ENCODE measurements at places on chromosomes 2 and 18. TPM values are rescaled to one million over a fixed set of nuclear protein-coding genes. Genes with fewer than 3 reads are reported as not detected.
A peak's percentile ranks its signal among the peaks of the same experiment; 100 is the strongest.

- no peak for DNase-seq
Measured at GRCh38 chr18:75083131-75083530, 125.8 kb downstream of the PTGR3 start.

GRCh38 chr2:45441571-45441970, 169.5 kb downstream of the SRBD1 start:
- DNase-seq: no peak

DNA sequence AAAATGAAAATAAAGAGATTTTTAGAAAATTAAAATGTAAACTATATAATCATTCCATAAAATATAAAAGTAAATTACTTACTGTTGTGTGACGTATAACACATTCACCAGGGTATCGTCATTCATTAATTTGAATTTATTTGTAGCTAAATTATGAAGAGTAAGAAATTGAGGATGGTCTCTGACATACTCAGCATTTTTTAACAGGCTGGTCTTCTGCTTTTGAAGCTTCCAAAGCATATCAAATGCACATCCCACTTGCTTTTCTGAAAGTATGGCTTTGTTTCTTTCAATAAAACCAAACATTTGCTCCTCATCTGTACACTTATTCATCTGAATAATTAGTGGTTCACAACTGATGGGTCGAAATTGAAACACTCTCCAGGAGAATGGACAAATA, 2.1 kb downstream of the FASTKD1 start:
- DNase-seq: no peak

- peak; percentile 26 for DNase-seq
Measured at GRCh38 chr2:20496076-20496872, 49.4 kb downstream of the RHOB start.

Gene ZNF142
- total RNA-seq: 15.7 TPM
